ENCODE measurements at places on chromosomes 7 and 10.

DNA sequence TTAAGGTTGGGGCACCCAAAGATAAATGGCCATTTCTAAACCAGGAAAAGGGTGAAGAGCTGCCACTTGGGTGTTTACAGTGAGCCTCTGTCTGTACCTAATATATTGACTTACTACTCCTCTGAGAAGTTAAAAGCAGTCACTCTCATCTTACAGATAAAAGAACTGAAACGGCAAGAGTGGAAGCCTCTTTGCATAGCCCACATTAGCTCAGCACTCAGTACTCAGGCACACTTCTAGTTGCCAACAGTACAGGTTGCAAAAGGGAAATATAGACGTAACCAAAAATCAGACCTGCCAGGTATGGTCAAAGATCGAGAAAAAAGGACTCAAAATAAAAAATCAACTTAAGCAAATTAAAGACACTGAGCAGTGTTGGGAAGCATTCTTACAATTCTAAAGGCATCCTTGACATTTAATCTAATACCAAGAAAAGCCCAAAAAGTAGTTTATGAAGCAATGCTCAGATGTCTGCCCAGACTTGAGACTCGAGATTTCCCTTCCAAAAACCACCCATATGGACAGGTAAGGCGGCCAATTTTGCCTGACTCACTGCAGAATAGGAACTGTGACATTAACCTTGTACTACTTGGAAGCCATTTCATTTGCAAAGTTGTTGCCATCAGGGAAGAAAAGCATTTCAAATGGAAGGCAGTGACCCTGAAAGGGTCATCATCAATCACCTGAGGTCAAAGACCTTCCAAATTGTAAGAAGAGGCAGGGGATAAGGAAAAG lies 139.3 kb downstream of the SLC25A13 start:
- no peak for DNase-seq

DNA sequence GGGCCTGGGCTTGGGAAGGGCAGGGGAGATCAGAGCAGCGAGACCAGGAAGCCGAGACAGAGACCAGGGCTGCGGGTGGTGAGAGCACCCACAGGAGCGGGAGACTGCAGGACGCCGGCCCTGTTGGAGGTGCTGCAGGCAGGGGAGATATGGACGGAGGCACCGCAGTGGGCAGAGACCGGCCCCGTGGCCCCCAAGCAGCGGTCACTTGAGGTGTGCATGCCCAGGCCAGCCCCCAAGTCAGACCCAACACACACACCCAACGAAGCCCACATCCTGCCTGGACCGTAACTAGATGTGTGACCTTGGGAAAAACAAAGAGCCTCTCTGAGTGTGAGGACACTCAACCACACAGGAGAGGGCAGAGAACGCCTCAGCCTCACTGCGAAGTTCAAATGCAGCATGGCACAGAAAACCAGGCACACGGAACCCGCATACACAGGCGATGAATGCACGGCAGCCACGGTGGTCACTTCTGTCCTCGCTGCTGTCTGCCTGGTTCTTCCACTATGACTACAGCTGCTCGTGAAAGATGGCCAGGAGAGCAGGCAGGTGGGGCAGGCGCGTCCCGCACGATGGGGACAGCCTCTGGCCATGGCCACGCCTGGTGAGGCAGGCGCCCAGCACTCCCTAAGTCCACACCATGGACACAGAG lies 214.7 kb downstream of the MAD1L1 start:
- DNase-seq: no peak

DNA sequence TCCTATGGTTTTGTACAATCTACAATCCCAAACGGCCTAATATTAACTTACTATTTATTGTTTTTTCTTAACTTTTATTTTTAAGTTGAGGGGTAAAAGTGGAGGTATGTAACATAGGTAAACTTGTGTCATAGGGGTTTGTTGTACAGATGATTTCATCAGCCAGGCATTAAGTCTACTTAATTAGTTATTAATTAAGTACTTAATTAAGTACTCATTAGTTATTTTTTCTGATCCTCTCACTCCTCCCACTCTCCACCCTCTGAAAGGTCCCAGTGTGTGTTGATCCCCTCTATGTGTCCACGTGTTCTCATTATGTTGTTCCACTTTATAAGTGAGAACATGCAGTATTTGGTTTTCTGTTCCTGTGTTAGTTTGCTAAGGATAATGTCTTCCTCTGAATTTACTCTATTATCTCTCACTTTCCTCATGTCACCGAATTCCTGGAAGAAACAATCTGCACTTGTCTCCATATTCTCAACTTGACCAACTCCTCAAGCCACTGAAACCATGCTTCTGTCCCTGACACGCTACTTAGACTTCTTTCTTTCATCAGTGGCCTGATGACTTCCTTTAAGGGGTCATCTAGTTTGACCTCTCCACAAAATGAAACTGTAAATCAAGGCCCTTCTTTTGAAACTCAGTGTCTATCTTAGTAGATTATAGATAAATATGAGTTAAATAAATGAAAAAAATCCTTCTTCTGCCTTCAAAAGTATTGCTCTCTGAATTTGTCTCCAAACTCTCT lies 9.1 kb downstream of the CACNA2D1 start:
- DNase-seq: no peak

- DNase-seq: no peak
These were observed 29.4 kb upstream of the RAB18 start for GRCh38 chr10:27474741-27475140.

DNA sequence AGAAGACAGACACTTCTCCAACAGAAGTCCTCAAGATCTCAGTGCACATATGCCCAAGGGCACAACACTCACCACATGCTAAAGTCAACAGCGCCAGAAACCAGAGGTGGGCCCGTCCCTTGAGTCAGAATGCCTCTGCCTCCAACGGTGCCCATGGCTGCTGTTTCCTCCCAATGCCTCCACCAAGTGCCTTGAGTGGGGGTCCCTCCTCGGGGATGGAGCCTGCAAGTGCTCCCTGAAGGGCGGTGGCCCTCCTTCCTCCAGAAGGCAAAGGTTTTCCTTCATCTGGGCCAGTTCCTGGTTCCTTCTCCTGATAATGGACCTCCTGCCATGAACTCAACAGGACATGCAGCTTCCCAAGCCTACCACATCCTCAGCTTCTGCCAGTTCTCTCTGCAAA lies 58.5 kb downstream of the TNS3 start:
- no peak for DNase-seq

DNA sequence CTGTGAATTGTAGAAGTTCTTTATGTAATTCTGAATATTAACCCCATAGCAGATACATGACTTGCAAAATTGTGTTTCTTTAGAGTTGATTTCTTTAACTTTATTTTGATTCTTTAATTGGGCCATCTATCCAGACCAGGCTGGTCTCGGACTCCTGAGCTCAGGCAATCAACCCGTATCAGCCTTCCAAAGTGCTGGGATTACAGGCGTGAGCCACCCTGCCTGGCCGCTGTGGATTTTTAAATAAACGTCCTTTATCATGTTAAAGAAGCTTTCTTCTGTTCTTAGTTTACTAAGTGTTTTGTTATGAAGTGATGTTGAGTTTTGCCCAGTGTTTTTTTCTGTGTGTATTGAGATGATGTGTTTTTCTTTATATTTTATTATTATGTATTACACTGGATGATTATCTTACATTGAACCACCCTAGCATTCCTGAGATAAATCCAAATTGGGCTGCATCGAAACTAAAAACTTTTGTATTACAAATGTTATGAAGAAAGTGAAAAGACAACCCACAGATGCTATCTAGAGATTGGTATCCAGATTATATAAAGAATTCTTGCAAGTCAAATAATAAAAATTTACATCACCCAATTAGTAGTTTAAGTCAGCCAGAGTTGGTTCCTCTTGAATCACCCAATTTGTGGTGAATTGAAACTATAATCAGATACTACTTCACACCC lies 118.1 kb downstream of the TPST1 start:
- no peak for DNase-seq

GRCh38 chr7:128869944-128870285 lies 7.3 kb downstream of the ATP6V1F start:
- no peak for DNase-seq

GRCh38 chr10:73117976-73118743 lies 7.9 kb downstream of the NUDT13 start:
- no peak for DNase-seq

GRCh38 chr10:117272195-117273076 lies 31.5 kb downstream of the SLC18A2 start:
- DNase-seq: no peak

DNA sequence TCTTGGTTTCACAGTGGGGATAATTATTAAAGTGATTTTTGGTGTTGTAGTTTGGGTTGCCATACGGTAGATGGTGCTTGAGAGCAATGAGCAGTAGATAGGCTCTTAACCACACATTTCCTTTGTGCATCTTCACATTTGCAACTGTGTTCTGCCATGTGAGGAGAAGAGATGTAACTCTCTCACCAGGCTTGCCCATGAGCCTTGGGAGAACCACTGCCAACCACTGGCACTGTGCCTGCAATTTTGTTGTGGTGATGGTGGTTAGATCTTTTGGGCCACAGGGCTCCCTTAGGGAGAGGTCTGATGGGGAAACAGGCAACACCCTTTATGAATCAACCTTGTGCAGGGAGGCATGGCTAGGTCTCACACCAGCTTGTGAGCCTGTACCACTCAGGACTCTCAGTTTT lies 204.3 kb downstream of the CCDC7 start:
- DNase-seq: no peak

DNA sequence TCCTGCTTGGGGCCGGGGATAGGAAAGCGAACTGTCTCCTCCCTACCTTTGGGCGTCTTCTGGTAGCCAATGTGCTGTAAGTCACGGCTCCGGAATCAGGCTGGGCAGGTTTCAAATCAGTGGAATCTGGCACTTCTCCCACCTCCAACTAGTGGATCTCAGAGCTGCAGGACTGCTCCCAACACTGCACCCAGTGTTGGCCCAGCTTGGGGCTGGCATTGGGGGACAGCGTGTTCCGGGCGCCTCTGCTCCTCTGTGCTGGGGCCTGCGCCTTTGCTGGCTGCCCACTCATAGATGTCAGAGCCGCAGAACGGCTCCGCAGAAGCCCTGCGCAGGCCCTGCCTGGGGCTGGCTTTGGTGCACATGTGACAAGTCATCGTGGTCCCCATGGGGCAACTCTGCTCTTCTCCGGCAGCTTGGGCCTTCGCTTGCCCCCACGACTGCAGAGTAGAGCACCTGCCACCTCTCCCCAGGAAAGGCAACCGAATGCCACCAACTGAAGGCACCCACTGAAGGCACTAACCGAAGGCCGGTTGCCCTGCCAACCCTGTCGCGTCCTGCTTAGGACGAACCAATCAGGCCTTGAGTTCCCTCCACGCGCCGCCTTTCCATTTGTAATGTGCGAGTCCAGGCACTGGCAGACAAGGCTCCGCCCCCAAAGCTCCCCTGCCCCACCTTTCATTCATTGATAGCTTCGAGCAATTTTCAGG lies 85.5 kb upstream of the ABI1 start:
- no peak for DNase-seq

GRCh38 chr7:27933671-27934565 lies 194.0 kb downstream of the TAX1BP1 start:
- peak; percentile 78 for DNase-seq

- DNase-seq: no peak
These were observed 5.8 kb downstream of the ZNF365 start for GRCh38 chr10:62380016-62380415.

- peak; percentile 24 for DNase-seq
These were observed 7.8 kb downstream of the SHH start for GRCh38 chr7:155804431-155804831.

Measured in NCI-H1092 treated with DMSO at 0.1 percent for 48 hours (cell line).